DMS153 (cell line): ENCODE measurements at places on chromosomes 3 and 15.

- DNase-seq: no peak
Observed at GRCh38 chr3:186247821-186248814, 113.9 kb downstream of the DGKG start.

- no peak for DNase-seq
Observed at GRCh38 chr3:66270288-66270687, 49.5 kb downstream of the SLC25A26 start.

- DNase-seq: peak; percentile 7
Observed at GRCh38 chr3:56758539-56758981, 43.2 kb downstream of the ARHGEF3 start.

GRCh38 chr15:25797511-25797935 lies 65.6 kb downstream of the ATP10A start:
- DNase-seq: no peak

- no peak for DNase-seq
Observed at GRCh38 chr3:46293991-46294833, 52.0 kb downstream of the CCR3 start.
